Neural crest cell (in vitro differentiated cells): ENCODE measurements at places on chromosomes 2 and 18. TPM values are rescaled to one million over a fixed set of nuclear protein-coding genes. Genes with fewer than 3 reads are reported as not detected.

The SGPP2 gene
- not detected in 2 replicates for total RNA-seq

DNA sequence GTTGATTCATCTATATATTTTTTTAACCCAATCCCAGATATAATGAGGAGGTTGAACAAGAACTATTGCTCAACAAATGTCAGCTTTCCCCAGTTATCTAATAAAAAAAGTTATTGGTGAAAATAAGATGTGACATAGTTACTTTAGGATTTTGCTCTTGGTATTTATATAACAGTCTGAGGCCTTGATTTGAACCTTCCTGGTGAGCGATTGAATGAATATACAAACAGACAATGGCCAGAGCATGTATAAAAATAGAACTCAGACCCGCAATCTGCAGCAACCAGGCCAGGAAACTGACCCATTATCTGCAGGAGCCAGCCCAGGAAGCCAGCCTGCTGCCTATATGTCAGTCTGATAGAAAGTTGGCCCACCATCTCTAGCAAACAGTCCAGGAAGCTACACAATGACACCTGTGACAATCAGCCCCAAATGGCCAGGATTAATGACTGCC is 81.6 kb downstream of the HS6ST1 start:
- H3K27ac ChIP-seq = no peak overlapping the region
- H3K36me3 ChIP-seq = no peaks in the 10 kb centered on the region
- H3K4me1 ChIP-seq = peaks cover 13% of the 10 kb centered on the region
- DNase-seq = no peak

- no peak overlapping the region for H3K4me3 ChIP-seq
- no peaks in the 10 kb centered on the region for H3K4me1 ChIP-seq
- peaks cover 6% of the 10 kb centered on the region for H3K36me3 ChIP-seq
These were observed 421.4 kb downstream of the NCKAP5 start for GRCh38 chr2:133146893-133147292.

GRCh38 chr18:53819671-53820070 is 404.8 kb downstream of the MBD2 start:
- no peaks in the 10 kb centered on the region for H3K4me1 ChIP-seq
- H3K36me3 ChIP-seq = peaks cover 5% of the 10 kb centered on the region
- H3K4me3 ChIP-seq = no peak overlapping the region

DNA sequence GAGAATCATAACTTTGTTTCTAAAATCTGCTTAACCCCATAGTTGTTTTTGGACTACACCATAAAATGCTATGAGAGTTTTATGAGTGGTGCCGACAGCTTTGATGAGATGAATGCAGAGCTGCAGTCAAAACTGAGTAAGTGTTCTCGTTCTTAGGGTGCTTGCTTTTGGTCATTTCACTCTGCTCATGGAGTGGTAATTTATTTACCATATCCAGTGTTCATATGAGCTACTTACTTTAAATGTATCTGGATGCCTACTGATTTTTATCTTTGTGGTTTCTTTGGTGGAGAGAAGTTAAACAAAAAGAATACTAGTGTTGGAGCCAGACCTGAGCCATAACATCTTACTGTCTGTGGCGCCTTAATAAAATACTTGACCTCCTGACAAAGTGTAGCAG is 16.4 kb downstream of the NDC80 start:
- peaks cover 11% of the 10 kb centered on the region for H3K36me3 ChIP-seq
- peak overlapping the region; percentile 8 for H3K27ac ChIP-seq
- no peaks in the 10 kb centered on the region for H3K4me1 ChIP-seq

The EPB41L5 gene
- 41.1 and 42.7 TPM in 2 replicates for total RNA-seq
